ENCODE measurements at places on chromosomes 2 and 18.
A peak's percentile ranks its signal among the peaks of the same experiment; 100 is the strongest.

DNA sequence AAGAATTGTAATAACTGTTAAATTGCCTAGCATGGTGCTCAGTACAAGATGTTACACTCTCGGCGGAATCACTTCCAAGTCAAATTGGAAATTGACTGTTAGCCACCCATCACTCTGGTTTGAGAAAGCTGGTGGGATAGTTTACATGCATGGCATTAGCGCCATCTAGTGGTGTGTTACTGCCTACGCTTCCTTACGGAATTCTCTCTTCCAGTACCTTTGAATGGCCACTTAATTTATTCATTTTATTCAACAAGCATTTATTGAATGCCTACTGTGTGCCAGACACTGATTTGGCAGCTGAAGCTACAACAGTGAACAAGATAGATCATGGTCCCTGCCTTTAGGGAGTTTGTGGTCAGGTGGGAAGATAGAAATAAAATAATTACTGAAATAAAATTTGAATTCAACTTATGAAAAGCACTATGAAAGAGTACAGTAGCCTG is 171.2 kb downstream of the TMEM247 start:
- peak; percentile 8 for DNase-seq

- no peak for DNase-seq
These were observed 16.7 kb upstream of the DTNB start for GRCh38 chr2:25690058-25690457.

GRCh38 chr2:61262699-61263098 is 100.7 kb downstream of the C2orf74 start:
- DNase-seq = no peak

- no peak for DNase-seq
These were observed 70.7 kb downstream of the EMX1 start for GRCh38 chr2:72988041-72988440.

GRCh38 chr2:10632230-10632629 is 57.5 kb downstream of the NOL10 start:
- no peak for DNase-seq

GRCh38 chr2:37026050-37026449 is 58.1 kb downstream of the HEATR5B start:
- DNase-seq = no peak

DNA sequence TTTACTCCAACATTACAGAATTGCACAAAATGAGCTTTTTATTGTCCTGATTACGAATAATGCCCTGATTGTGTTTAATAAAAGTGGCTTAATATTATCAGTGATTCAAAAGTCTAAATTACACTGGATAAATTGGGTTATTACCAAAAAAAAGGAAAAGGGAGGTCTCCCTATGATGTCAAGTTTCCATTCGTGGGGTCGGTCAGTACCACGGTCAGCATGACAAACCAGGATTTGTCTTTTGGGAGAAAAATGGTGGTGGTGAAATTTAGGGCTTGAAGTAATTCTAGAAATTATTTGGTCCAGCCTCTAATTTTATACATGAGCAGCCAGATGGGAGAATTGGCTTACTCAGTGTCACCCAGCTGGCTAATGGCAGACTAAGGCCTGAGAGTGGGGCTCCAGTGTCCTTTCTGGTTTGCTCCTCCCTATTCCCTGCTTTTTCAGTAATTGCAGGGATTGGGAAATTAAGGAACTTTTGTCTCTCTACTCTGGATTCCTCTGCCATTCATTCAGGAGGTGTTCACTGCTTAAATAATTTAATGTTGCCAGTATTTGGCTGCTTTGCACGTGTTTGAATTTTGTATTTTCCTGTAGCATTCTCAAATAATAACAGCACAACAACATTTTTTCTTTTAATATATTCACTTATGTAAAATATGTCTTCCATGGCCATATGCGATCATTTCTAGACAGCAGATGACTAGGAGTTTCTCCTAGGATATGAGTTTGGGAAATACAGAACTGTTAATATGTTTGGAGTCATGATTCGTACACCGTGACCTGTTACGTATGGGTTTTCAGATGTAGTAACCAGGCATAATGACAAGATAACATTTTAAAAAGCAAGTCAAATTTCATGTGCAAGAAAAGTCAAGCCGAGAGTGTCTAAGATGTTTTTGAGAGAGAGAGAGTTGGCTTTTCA is 128.9 kb upstream of the NOSTRIN start:
- DNase-seq = no peak

DNA sequence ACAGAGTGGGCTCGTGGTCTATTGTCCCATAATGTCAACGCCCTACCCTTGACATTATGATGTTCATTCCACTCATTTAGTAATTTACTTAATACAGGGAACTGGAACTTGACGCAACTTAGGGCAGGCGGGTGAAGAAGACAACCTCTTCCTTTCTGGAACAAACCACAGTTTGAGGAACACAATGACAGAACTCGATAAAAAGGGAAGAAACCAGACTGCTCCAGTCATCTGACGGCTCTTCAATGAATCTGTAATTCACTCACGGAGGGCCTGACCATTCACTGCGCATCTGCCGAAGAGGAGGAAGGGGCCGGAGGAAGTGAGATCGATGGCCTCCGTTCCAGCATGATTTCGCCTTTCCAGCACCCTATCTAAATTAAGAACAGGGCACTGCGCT is 83.2 kb downstream of the BCL2 start:
- peak; percentile 38 for DNase-seq

DNA sequence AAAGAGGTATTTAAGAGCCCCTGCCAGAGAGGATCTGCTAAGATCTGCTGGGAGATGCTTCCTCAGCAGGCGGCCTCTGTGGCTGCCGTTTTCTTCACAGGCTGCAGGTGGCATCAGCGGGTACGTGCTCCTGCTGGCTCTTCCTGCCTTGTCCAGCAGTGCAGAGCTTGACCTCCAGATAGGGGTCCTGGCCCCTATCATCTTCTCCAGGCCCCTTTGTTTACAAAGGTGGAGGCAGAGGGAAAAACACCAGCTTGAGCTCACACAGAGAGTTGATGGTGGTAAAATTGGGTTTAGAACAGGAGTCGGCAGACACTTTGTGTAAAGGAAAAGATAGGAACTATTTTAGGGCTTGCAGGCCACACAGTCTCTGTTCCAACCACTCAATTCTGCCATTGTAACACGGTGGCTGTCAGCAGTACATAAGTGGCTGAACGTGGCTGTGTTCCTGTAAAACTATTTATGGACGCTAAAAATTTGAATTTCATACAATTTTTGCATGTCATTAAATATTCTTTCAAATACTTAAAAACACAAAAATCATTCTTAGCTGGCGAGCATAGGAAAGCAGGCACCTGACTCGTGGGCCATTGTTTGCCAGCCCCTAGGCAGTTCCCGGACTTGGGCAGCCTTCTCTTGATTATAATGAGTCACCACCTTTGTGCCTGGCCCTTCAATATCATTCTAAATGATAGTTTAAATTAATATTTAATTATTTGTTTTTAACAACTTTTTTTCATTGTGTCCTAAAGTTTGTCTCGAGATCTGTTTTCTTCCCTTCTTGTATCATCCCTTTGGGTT is 98.2 kb upstream of the B3GNT7 start:
- DNase-seq = peak; percentile 60

DNA sequence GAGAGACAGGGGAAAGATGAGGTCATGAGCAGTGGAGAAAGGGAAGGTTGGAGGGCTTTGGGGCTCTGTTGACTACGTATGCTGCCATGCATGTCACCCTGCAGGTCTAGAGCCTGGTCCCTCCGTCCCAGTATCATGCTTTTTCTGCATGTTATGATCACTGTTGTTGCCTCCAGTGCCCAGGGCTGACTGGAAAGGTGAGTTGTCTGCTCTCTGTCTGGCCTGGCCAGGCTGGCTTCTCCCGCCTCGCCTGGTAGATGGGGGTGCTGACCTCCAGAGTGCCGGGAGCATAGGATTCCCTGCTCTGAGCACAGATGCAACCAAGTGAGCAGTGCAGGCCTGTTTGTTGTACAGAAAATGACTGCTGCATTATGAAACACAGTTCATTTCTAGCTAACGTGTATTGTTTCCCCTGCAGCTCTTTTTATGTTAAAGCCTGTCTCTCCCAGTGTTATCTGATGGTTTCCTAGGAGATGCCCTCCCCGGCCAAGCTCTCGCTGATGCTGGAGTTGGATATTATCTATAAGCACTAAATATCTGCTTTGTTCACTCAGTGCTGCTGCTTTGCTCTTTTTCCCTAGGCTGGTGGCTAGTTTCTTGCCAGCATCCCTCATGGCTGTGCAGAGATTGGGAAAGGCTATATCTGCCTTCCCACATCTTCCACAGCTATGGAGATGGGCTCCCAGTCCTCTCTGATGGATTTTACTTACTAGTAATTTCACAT is 158.2 kb downstream of the TDRD15 start:
- DNase-seq = no peak

- DNase-seq = no peak
These were observed 19.8 kb downstream of the ARL5A start for GRCh38 chr2:151808258-151809072.

- DNase-seq = no peak
These were observed 122.6 kb upstream of the SPRED2 start for GRCh38 chr2:65554765-65555591.

- no peak for DNase-seq
These were observed 104.9 kb downstream of the RBMS1 start for GRCh38 chr2:160388464-160389263.

DNA sequence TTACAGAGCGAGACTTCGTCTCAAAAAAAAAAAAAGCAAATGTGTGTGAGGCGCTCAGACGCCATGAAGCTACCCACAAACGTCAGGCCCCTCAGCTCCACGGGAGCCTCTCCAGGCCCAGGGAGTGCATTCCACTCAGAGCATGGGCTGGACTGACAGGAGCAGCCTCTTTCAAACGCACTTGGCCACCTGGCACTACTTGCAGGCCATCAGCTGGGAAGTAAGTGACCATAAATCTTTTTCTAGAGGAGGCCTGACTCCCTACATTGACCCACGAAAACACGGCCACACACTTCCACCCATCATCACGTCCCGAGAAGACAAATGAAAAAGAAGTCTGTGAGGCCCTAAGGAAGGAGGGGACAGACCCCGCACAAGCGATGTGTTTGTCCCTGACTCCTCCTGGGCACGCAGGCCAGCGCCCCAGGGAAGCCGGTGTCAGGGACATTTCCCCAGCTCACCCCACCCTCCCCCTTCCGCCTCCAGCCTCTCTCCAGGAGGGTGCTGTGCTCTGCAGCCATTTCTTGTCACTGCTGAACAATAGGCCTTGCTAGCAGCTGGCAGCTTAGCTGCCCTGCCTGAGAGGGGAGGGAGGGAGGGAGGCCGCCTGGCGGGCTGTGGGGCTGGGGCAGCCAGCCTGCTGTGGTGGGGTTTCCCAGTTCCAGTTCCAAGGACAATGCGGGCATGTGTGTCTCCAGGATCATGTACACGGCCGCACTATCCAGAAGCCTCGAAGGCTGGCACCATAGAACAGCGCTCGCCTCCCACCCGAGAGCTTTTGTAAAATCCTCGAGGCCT is 26.6 kb downstream of the SERTAD2 start:
- DNase-seq = peak; percentile 25

DNA sequence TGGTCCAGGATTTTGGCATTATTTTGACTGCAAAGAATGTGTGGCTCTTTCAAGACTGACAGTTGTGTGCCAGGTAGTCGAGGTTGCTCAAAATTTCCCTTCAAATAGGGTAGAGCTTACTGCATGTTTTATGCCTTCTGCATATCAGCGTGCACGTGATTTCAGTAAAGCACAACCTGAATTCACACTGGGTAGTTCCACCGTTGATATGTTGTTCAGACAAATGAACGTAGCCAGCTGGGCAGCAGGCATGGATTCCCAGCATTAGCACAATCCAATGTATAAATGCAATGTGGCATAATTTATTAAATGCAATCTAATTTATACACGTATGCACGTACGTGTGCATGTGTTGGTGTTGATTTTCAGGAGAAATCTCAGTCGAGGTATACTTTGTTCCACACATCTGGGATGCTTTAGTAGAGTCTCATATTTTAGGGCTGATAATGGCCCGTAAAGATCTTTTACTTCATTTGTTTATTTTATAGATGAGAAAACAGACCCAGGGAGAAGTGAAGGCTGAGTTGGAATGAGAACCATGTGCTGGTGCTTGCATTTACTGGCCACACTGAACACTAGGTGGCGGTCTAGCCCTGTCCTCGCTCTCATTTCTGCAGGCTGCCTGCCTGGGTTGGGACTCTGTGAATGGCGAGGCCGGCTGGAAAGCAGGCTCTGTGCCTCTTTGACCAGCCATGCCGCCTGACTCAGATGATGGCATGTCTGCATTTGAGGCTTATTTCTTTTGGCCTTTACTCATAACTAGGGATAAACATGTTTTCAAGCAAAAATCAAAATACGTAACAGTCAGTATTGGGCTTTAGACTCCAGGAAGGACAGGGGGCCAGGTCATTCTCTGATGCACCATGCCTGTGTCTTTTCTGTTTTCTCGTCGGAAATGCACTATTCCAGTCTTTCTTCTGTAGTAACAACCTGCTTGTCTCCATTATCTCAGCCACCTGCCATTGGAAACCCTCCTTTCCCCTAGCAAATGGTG is 120.4 kb downstream of the RNF144A start:
- DNase-seq = no peak

GRCh38 chr2:168136392-168136977 is 110.9 kb downstream of the STK39 start:
- no peak for DNase-seq

- no peak for DNase-seq
These were observed 551.7 kb downstream of the SATB2 start for GRCh38 chr2:198905881-198906612.

GRCh38 chr2:41626936-41627335 is 420.9 kb upstream of the PKDCC start:
- no peak for DNase-seq

- no peak for DNase-seq
These were observed 19.0 kb downstream of the OSBPL1A start for GRCh38 chr18:24378598-24378997.

- DNase-seq = no peak
These were observed 92.8 kb downstream of the MARCHF4 start for GRCh38 chr2:216279459-216279858.

DNA sequence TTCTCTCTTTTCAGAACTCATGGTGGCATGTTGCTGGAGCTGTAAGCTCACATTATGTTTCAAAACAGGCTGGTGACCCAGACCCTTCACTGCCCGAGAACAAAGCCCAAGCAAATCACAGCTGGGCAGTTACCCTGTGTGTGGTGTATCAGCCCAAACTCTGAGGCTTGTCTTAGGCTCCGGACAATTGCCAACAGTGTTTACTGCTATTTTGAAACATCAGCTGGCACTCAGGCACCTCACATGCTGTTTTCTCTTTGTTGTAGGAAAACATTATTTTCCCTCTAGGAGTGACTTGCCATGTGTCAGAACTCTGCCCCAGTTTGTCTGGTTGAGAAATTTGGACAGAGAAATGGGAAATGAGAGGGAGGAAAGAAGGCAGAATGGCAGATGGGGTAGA is 237.6 kb upstream of the APCDD1 start:
- no peak for DNase-seq

Data from hypothalamus (tissue), 51 donors.